Renal cortex interstitium (tissue), 15 donors: ENCODE measurements at places on chromosomes 3 and 15. TPM values are rescaled to one million over a fixed set of nuclear protein-coding genes. Genes with fewer than 3 reads are reported as not detected.

GRCh38 chr3:192645437-192645836, 81.9 kb downstream of the FGF12 start:
- DNase-seq: no peak

GRCh38 chr15:56992725-56993124, 74.3 kb downstream of the TCF12 start:
- no peak for DNase-seq

- DNase-seq: no peak
Measured at GRCh38 chr15:67033012-67033411, 32.4 kb upstream of the SMAD3 start.

Gene NR1I2
- 0.84 TPM for polyA plus RNA-seq

Gene SLC28A2
- 0.82 TPM for polyA plus RNA-seq

DNA sequence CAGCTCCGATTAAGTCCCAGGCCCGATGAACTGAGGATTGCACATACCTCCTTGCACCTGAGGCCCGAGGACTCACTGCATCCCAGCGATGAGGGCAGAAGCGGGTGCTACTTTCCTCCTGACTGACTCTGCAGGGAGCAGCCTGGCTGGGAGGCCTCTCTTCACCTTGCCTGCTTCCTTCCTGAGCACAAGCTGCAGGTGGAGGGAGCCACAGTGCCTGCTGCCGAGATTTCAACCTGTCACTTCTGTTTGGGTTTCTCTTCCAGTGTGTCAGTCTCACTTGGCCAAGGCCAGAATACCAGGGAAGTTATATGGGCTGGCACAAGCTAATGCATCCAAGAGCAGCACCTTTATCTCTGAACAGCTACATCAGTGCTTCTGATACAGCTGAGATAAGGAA, 185.4 kb downstream of the NTRK3 start:
- DNase-seq: no peak

Gene TM4SF1
- 78.1 TPM for polyA plus RNA-seq

Gene ATOSA
- 53.6 TPM for polyA plus RNA-seq

DNA sequence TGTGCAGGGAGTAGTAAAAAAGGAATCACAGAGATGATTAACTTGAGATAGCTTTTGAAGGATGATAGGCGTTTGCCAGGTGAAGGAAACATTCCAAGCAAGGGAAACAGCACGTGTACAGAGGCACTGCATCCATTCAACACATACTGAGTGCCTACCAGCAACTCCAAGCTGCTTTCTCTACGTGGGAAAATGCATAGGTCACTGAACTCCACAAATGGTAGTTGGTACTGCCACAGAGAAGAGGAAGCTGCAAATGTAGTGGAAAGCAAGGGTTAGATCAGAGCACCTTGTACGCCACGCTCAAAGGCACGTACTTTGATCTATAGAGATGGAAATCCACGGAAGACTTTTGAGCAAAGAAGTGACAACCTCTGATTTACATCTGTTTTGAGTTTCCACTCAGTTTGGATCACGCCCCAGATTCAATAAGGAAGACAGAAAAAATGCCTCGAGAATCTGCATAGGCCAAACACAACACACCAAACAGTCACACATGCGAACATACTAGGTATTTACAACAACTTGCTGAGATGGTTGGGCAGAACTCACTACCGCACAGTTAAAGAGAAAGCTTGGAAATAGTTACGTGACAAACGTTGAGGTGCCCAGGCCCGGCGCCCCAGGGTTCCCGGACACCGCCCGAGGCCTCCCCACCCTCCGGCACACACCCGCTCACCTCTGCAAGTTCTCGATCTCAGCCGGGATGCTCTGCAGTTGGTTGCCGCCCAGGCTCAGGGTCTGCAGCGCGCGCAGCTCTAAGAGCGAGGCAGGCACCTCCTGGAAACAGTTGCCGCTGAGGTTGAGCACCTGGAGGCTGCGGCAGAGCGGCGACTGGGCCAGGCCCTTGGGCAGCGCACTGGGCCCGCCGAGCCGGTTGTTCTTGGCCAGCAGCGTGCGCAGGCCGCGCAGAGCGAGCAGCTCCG, 826 bp downstream of the LRRC58 start:
- no peak for DNase-seq

- no peak for DNase-seq
Measured at GRCh38 chr3:55790596-55791350, 303.7 kb upstream of the WNT5A start.

- no peak for DNase-seq
Measured at GRCh38 chr3:123085293-123085931, 18.6 kb downstream of the PDIA5 start.

Gene RTP3
- polyA plus RNA-seq: not detected
